ENCODE measurements at places on chromosomes 6 and 20.

DNA sequence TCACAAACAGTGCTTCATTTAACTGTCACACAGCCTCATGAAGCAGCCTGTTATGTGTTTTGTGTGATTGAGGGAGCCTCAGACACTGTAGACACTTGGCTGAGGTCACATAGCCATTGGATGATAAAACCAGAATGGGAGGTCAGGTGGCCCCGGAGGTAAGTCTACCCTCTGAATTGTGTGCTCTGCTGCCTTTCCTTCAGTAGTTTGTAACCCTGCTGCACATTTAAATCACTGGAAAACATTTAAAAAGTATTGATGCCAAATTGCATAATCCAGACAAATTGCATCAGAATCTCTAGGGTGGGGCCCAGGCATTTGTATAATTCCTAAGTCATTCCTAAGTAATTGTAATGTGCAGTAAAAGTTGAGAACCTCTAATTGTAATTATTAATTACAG, 85.2 kb upstream of the ECI2 start:
- no peak for DNase-seq

DNA sequence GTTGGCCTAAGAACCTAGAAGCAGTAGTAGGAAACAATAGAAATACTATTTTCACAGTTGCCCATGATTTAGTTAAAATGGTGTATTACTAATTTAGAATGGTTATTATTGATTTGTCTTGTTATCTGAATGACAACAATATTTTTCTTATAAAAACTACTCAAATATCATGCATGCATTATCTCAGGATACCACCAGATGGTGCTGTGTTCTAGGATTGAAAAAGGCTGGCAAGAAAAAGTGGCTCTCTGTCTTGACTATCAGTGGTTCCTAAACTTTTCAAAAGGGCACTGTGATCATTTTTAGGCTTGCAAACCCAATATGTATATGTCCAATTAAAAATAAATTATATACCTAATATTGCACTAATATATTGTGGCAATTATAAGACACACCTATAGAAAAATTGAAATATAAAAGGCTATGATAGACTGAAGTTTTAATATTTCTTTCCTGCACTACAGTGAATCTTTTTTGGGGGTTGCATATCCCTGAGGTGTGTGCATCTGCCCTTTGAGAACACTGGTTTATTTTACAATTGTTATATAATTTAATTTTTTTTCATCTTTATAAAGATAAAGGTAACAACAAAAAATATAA, 131.7 kb upstream of the MLIP start:
- DNase-seq, result no peak

DNA sequence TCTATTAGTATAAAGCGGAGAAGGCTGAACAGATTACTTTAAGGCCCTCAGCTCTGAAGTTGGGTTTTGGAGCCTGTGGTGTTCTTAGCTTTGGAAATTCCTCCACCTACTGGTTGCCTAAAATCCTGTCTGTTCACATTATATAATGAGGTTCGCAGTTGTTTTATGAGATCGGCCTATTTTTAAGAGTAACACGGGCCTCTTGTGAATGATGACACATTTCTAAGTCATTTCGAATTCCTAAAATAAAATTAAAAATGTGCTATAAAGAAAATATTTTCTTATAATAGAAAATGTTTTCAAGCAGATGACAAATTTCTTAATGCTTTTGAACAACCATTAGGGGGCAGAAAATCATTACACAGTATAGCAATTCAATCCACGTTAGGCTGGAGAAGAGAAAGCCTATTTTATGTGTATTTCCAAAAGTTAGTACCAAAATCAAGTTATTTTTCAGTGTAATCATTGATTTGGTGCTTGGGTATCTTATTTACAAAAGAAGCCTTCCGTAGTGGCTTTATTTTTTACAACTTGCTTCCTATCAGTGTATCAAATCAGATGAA, 15.8 kb upstream of the FAM8A1 start:
- DNase-seq, result no peak

- DNase-seq, result no peak
Measured at GRCh38 chr6:30067460-30068139, 602 bp downstream of the PPP1R11 start.

DNA sequence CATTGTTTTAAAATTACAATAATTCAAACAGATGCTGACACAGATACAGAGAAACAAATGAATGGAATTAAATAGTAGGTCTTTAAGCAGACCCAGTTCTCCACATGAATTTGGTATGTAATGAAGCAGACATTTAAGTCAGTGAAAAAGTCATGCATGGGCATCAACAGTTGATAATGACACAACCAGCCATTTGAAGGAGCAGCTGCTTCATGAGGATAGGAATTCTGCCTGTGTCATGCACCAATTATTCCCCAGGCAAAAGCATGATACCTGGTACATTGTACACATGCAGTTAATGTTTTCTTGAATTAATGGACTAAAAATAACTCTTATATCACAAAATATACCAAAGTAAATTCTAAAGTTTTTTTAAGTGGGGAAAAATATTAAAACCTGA, 11.2 kb upstream of the HEY2 start:
- no peak for DNase-seq

- no peak for DNase-seq
Measured at GRCh38 chr6:83292900-83293843, 100.0 kb downstream of the RWDD2A start.

- DNase-seq, result no peak
Measured at GRCh38 chr6:92109256-92109655, 1310.1 kb downstream of the EPHA7 start.

GRCh38 chr6:55496201-55496600, 82.8 kb downstream of the HMGCLL1 start:
- DNase-seq, result no peak

DNA sequence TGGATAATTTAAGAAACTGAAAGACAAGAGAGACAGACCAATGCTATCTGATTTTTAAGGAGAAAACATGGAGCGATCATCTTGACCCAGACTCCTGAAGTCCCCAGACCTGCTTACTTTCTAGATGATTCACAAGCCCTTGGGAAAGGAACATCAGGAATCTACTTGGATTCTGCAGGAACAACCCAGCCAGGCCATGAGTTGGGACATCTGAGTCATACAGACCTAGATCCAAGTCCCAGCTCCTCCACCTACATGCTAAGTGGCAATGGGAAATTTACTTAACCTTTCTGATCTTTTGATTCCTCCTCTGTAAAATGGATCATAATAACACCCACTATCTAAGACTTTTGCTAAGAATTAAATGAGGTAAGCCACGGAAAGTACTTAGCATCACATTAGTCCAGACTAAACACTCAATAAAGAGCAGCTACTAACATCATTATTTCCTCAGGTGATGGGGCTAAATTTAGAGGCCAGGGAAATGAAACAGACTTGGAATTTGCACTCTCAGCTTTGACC, 61.0 kb upstream of the MAFB start:
- DNase-seq, result no peak

GRCh38 chr6:139801571-139802321, 427.3 kb upstream of the CITED2 start:
- no peak for DNase-seq

- no peak for DNase-seq
Measured at GRCh38 chr20:25272223-25273000, 24.5 kb downstream of the PYGB start.

- no peak for DNase-seq
Measured at GRCh38 chr6:125267806-125268523, 33.8 kb downstream of the HDDC2 start.

- DNase-seq, result no peak
Measured at GRCh38 chr6:79737172-79737571, 106.0 kb downstream of the SH3BGRL2 start.

DNA sequence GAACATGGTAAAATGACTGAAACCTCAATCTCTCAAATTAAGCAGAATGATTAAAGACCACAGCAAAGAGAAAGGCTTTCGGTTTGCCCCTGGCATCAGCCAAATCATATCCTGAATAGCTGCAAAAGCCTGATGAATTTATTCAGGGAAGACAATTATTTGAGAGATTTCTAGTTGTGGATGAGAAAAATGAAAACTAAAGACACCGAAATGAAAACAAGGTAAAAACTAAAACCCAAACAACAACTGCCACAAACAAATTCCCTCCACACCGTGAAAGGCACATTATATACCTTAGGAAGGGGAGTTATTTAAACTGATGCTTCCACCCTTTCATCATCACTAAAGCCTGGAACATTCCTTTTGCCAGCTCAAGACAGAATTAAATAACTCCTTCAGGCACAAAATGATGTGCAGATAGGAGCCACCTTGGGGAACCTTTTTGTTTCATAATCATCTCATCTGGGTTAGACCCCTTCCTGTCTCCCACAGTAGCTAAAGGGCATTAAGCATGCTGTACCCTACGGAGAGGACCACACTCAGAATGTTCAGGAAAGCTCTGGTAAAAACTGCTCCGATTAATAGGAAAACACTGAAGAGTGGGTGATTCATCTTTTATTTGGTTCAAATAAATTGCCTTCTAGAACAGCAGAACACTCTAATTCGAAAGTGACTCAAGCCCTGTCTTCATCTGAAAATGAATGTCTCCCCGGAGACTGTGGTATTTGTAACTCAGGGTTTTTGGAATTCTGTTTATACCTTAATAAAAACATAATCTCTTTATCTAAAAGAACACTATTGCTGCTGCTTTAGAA, 9.1 kb upstream of the ANKRD60 start:
- DNase-seq, result no peak

- no peak for DNase-seq
Measured at GRCh38 chr6:159329081-159329480, 159.9 kb downstream of the FNDC1 start.

GRCh38 chr20:48155268-48155667, 370.0 kb upstream of the SULF2 start:
- no peak for DNase-seq

DNA sequence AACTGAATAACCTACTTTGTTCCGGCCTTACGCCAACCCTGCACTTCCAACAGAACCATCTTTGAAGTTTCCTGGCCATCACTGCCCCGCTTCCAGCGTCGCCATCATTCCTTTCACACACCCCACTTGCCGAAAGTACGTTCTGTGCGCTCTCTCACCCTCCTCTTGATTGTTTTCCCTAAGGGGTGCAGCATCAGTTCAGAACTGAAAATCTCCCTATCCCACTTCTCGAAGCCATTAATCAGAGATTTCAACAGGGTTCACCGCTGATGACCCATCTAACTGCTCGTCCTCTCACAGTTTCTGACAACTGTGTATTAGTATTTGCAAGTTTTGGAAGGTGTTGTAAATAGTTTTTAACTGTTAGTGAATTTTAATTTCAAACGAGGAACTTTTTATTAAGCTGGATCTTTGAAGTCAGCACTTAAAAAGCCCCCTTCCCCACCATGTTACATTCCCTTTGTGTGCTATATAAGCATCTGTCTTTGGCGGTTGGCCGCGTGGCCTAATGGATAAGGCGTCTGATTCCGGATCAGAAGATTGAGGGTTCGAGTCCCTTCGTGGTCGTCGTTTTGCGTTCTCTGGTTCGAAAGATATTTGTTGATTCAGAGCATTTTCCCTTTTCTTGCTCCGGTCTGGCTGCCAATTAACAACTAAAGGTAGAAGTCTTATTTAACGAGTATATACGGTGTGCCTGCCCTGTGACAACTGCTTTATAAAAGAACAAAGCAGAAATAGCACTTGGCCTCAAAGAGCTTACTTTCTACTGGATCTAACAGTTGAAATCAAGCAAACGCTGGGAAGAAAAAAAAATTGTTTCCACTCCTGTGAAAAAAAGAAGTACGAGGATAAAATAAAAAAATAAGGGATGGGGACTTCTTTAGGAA, 42.6 kb downstream of the TRIM27 start:
- peak; percentile 56 for DNase-seq

DNA sequence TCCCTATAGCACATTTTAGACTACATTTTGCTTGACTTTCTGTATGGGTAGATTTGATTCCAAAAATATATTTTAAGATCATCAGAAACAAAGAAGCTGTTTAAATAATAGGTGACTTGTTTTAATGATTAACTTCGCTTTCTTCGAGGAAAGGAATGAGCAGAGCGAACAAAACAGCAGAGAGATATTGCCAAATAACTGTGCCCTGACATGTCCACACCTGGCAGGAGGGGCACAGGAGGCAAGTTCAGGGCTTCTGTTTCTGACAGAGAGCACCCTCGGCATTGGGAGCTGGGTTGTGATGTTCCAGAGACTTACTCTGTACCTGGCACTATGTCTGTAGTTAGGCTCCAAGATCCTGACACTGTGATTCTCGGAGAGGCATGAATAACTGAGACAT, 155.7 kb upstream of the SASH1 start:
- no peak for DNase-seq

DNA sequence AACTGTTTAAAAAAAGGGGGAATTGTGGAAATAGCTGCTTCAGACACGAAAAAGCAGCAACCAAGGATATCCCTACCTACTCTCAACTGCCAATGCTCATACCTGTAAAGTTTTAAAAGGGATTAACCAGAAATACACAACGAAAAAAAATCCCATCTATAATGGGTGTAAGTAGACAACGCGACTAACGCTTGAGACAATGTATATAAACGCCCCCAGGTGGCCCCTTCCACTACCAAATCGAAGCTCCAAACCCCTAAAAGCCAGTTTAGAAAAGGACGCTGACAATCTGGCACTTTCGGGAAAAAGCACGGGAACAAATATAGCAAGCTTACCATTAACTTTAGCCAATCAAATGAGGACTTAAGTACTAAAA, 94.5 kb upstream of the BTN3A2 start:
- no peak for DNase-seq

DNA sequence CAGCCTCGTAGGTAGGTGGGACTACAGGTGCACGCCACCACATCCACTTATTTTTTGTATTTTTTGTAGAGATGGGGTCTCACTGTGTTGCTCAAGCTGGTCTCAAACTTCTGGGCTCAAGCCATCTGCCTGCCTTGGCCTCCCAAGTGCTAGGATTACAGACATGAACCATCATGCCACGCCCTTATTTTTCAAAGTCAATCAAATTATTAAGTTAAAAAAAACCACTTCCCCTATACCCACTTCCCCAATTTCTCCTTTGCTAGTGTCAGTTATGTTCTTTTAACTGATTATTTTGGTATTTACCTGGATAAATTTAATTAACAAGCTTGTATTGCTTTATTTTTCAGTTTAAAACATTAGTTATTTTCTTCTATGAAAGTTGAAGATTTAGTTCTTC, 49.6 kb downstream of the RIOK1 start:
- no peak for DNase-seq

DNA sequence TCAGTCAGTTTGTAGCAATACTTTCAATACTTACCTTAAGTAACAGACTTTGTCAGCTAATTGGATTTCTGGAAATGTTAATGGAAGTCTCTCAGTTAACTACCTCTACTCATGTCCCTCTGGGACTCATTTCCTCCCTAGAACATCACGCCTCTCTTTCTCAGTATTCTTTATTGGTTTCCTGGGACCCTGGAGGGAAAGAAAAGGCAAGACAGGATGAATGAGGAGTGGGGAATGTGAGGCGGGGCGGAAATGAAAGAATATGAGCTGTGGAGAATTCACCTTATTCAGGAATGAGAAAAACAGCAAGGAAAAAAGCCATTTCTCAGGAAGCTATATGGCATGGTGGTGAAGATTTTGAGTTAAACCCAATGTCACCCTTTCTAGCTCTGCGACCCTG, 62.7 kb downstream of the ANKS1A start:
- DNase-seq, result no peak

DNA sequence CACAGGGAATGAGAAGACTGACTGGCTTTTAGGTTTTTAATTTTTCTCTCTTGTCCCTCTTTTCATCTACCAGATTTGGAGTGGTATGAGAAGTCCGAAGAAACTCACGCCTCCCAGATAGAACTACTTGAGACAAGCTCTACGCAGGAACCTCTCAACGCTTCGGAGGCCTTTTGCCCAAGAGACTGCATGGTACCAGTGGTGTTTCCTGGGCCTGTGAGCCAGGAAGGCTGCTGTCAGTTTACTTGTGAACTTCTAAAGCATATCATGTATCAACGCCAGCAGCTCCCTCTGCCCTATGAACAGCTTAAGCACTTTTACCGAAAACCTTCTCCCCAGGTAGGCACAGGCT, 644 bp downstream of the MAD2L1BP start:
- DNase-seq, result no peak

All from stimulated activated CD8-positive, alpha-beta memory T cell treated with anti-CD3 and anti-CD28 coated beads, Interleukin-4, amount 100 ng/mL, for 24 hours (primary cell).